ENCODE measurements at places on chromosomes 5 and 9. TPM values are rescaled to one million over a fixed set of nuclear protein-coding genes. Genes with fewer than 3 reads are reported as not detected.

The WWC1 gene
- polyA plus RNA-seq, result 0.64 TPM

The PDLIM4 gene
- polyA plus RNA-seq, result not detected

The ANKRD18B gene
- not detected for polyA plus RNA-seq

The FRMD3 gene
- not detected for polyA plus RNA-seq

The DELE1 gene
- polyA plus RNA-seq, result 26.4 TPM

The RLN1 gene
- polyA plus RNA-seq, result 2.3 TPM

The PCDHGA6 gene
- not detected for polyA plus RNA-seq

The PDE6A gene
- polyA plus RNA-seq, result 0.11 TPM

The NEURL1B gene
- 0.11 TPM for polyA plus RNA-seq

The EQTN gene
- not detected for polyA plus RNA-seq

The FIBCD1 gene
- polyA plus RNA-seq, result not detected

The PCDHGB4 gene
- polyA plus RNA-seq, result not detected

The RMI1 gene
- polyA plus RNA-seq, result 5.8 TPM

The PCDHA5 gene
- not detected for polyA plus RNA-seq

The CSF1R gene
- polyA plus RNA-seq, result 0.09 TPM

The TSSK1B gene
- polyA plus RNA-seq, result not detected

The DOCK8 gene
- polyA plus RNA-seq, result 47.7 TPM

The PCDHGB7 gene
- not detected for polyA plus RNA-seq

The CDKN2B-AS1 gene
- not detected for polyA plus RNA-seq

The RAD17 gene
- polyA plus RNA-seq, result 23.8 TPM

The ACOT12 gene
- polyA plus RNA-seq, result not detected

The ANKRD31 gene
- polyA plus RNA-seq, result 0.22 TPM

The SLC34A1 gene
- not detected for polyA plus RNA-seq

Measured in naive thymus-derived CD4-positive, alpha-beta T cell (primary cell).